ENCODE measurements at places on chromosomes 7 and 10.
A peak's percentile ranks its signal among the peaks of the same experiment; 100 is the strongest.

DNA sequence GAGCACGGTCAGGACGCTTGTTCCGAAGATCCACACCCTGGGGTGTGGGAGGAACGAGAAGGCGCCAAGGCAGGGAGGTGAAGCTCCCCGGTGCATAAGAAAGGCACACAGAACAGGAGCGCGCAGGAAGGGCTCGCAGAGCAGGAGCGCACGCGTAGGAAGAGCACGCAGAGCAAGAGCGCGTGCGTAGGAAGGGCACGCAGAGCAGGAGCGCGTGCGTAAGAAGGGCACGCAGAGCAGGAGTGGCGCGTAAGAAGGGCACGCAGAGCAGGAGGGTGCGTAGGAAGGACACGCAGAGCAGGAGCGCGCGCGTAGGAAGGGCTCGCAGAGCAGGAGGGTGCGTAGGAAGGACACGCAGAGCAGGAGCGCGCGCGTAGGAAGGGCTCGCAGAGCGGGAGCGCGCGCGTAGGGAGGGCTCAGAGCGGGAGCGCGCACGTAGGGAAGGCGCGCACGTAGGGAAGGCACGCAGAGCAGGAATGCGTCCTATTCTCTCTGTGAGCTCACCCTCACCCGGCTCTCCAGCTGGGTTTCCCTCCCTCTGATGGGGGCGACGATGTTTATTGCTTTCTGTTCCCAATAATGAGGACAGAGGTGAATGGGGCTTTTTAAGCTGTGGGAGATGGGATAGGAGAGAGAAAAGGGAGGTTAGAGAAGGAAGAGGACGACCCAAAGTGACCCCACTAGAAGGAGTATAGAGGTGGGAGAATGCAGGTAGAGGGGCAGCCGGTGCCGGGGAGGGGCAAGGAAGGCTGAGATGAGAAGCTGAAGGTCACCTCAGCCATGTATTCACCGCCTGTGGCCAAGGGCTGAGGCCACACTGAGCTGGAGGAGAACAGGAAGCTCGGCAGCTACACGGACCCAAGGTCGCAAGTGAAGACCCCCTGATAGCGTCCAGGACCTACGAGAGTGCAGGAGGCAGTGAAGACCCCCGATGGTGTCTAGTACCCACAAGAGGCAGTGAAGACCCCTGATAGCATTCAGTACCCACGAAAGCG, 423.2 kb downstream of the PTPRN2 start:
- DNase-seq, result no peak

DNA sequence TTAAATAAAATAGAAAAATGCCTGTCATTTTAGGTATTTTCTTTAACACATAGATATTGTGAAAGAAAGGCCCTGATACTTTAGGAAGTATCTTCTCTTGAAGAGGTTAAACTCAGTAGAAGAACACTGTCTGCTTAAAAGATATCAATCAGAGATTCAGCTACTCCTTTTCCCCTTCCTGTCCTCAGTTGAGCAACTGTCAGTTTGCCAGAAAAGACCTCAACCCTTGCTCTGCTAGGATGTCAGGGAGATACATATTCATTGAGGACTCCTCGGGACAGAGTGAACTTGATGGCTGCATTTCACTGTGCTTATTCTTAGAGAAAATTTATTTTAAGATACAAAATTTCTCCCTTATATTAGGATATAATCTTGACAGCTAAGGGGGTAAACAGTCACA, 173.6 kb upstream of the CACNA2D1 start:
- no peak for DNase-seq

GRCh38 chr10:92972066-92972870, 88.3 kb upstream of the CYP26C1 start:
- no peak for DNase-seq

- DNase-seq, result no peak
These were observed 542.4 kb upstream of the ADARB2 start for GRCh38 chr10:2279711-2280110.

GRCh38 chr10:62443866-62444265, 69.7 kb downstream of the ZNF365 start:
- no peak for DNase-seq

DNA sequence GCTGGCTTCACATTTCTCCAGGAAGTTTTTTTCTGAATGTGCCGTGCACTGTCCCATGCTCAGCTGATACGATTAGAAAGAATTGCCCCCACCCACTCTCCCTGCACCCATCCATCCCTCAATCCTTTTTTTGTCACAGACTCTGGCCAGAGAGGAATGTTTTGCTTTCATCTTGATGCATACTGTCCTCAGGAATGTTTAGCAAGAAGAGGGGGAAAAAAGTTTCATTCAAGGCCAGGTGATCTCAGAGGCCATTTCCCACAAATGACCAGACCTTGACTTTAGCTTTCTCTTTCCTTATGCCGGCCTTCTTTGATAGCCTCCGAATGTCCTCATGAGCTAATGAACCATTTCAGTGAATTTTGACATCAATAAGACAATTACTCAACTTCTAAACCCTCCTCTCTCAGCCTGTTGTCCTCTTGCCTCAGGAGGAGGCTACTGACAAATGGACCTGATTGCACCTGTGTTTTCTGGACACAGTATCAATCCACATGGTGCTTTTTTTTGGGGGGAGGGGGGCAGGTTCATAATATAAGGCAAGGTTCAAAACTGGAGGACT, 105.0 kb upstream of the KLF6 start:
- DNase-seq, result no peak

GRCh38 chr10:78865931-78866717, 202.6 kb upstream of the ZMIZ1 start:
- no peak for DNase-seq

DNA sequence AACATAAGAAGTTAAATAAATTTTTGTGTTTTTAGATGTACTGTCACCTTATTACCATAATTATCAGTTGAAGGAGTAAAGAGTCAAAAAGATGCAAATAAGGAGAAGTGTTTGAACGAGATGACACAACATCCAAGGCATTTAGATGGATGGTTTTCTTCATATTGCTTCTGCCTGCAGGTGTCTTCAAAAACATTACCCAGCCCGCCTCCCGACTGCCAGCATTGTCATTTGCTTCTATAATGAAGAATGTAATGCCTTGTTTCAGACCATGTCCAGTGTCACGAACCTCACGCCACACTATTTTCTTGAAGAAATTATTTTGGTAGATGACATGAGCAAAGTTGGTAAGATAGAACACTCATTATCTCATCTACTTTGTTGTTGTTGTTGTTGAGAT, 26.6 kb downstream of the GALNTL5 start:
- DNase-seq, result no peak

DNA sequence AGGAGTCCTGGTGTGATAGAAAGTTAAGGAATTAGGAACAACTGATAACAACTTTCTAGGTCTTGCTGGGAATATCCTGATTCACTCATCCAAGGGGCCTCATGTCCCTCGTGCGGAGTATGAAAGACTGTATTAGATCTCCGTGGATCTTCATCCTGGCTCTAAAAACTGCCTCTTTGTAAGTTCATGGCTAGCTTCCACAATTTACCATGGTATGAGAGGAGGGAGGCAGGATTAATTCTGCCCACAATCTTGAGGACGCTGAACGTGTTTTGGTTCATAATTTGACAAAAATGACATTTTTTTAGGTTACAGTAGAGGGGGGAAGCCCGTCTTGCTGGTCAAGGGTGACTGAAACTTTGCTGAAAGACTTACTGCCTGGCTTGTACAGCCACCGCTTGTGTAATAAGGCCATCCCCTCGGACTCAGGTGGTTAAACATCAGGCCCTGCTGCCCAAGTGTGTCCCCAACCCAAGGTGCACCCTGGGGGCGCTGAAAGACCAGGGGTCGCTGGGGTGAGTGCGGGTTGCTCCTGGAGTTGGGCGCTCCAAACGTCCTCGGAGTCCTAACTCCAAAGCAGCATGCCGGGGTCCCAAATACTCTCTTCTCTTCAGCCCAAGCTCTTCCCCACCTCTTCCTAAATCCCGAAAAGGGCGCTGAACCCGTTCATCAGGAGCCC, 733 bp downstream of the HIBADH start:
- peak; percentile 67 for DNase-seq

DNA sequence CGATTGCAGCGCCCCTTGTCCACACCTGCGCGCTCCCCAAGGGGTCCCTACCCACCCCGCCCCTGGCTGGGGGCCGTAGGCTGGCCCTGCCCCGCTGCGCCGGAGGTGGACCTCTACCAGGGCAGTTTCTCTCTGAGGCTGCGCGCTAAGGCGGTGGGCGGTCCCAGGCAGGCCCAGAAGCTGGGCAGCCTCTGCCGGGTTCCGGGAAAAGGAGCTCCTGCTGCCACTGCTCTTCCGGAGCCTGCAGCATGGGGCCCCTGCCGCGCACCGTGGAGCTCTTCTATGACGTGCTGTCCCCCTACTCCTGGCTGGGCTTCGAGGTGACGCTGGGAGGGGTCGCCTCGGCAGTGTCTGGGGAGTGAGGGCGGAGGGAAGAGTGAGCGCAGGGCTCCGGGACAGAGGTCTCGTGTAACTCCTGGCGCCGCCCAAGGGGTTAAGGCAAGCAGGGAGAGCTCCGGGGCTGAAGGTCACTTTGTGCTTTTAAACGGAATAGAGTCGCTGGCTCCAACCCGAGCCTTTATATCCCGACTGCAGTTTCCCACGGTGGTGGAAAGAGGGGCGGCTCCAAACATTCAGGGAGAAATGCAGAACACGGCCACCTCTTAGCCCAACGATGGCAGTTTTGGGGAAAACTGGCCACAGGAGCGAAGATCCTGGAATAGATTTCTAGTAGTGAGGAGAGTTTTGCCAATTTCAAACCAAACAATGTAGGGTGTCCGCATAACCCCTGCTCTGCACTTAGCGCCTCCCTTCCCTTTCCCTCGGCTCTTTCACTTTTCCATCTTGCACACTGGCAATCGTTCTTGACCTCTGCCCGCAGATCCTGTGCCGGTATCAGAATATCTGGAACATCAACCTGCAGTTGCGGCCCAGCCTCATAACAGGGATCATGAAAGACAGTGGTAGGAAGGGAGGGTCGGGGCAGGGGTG, at the start of gene GSTK1:
TSS of gene GSTK1 (plus strand) at position 176 of the 930 bp plus-strand sequence. CDS start at position 249, 73 bp downstream.
- peak; percentile 94 for DNase-seq

DNA sequence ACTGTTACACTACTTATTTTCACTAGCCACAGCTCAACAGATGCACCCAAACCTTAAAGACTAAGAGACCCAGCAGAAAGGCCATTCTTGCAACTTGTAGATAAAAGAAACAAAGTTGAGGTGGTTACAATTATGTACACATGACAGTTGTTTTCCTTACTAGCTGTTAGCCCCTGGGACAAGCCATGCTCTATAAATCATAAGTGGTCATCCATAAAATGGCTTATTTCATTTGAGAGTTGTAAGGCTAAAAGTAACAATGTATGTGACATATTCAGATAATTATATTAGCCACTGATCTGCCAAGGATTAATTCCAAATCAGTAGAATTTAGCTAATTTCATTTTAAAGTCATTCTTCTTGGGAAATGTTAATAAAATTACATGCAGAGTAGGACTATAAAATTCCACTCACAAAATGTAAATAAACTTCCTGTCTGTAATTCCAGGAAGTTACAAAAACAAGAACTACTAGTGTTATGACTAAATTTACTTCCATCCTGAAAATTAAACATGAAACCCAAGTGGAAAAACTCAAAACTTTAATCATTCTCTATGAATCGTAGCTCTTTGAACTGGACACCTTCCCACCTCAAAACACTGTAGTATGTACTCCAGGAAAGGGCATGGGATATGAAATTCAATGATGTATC, 13.3 kb downstream of the SLC37A3 start:
- DNase-seq, result no peak

GRCh38 chr7:30322271-30323005, 38.0 kb downstream of the ZNRF2 start:
- no peak for DNase-seq

DNA sequence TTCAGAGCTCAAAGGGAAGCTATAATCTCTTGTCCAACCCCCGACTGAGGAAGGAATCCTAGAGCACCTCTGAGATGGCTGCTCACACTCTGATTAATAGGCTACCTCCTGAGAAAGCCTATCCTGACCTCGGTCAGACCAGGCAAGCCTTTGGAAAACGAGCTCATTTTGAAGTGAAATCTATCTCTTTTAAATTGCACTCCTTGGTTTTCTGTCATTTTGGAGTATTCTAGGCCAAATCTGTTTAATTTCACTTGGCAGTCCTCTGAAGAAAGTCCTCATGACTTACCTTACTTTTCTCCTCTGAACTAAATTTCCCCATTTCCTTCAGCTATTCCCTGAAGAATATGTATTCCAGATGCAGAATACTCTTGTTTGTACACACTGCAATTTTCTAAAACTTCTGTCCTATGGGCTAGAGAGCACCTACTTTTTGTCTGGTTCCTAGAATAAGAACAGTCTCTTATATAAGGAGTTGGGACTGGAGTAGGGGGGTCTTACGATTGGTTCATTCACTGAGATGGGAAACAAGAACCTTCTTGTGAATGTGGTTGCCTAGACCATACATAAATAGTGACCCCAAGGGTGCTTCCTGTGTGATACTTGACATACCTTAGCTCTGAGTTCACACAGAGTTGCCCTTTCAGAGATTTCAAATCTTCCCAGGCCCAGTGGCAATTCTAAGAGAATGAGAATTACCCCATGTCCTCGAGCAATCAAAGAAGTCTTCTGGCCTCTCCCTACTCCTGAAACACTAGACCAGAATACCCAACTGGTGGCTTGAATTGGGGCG, 31.9 kb upstream of the HPS1 start:
- no peak for DNase-seq

GRCh38 chr10:79103129-79103528, 34.4 kb downstream of the ZMIZ1 start:
- no peak for DNase-seq

GRCh38 chr7:24669971-24670591, 87.2 kb downstream of the GSDME start:
- DNase-seq, result no peak

GRCh38 chr7:25454020-25454419, 225.7 kb upstream of the NPVF start:
- no peak for DNase-seq

GRCh38 chr7:51198654-51199053, 118.0 kb downstream of the COBL start:
- no peak for DNase-seq

- no peak for DNase-seq
These were observed 8.0 kb upstream of the CALU start for GRCh38 chr7:128731184-128731583.

- no peak for DNase-seq
These were observed 240.5 kb downstream of the ETV1 start for GRCh38 chr7:13748998-13749397.

DNA sequence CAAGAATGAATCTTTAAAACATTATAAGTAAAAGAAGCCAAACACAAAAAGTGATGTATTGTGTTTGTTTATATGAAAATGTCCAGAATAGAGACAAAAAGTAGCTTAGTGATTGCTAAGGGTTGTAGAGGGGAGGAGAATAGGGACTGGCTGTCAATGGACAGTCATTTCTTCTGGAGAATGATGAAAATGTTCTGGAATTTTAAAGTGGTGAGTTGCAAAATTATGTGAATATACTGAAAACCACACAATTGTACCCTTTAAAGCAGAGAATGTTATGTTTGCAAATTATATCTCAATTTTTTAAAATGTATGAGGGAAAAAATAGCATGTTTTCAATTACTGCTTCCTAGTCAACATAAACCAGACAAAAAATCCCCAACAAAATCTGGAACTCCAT, 174.2 kb downstream of the KMT2E start:
- DNase-seq, result no peak

DNA sequence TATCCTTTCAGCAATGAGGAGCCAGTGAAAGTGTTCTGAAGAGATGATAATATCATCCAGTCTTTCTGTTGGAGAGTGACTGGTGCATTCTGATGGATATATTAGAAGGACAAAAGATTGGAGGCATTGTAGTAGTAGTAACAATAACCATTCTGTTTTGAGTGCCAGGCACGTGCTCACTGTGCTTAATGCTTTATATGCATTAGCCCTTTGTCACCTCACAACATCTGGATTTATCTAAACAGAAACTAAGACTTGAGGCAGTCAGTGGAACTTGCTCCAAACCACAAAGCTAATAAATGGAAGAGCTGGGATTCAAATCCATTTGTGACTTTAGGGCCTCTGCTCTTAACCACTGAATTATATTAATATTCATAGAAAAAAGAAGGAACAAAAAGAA, 84.5 kb upstream of the OIT3 start:
- no peak for DNase-seq

Measured in activated effector memory CD4-positive, alpha-beta T cell treated with anti-CD3 and anti-CD28 coated beads, Interleukin-2, amount 50 U/mL, for 16 hours (primary cell).